ENCODE measurements at places on chromosomes 12 and 14.

GRCh38 chr14:64614166-64614565 lies 64.4 kb downstream of the PPP1R36 start:
- no peak for DNase-seq

- DNase-seq = peak; percentile 59
Observed at GRCh38 chr12:123043536-123044001, 63.1 kb downstream of the ARL6IP4 start.

- no peak for DNase-seq
Observed at GRCh38 chr12:92860521-92860920, 68.6 kb downstream of the EEA1 start.

- no peak for DNase-seq
Observed at GRCh38 chr14:104358528-104359300, 220.3 kb downstream of the KIF26A start.

GRCh38 chr12:127396734-127397133 lies 870.2 kb upstream of the TMEM132C start:
- no peak for DNase-seq

DNA sequence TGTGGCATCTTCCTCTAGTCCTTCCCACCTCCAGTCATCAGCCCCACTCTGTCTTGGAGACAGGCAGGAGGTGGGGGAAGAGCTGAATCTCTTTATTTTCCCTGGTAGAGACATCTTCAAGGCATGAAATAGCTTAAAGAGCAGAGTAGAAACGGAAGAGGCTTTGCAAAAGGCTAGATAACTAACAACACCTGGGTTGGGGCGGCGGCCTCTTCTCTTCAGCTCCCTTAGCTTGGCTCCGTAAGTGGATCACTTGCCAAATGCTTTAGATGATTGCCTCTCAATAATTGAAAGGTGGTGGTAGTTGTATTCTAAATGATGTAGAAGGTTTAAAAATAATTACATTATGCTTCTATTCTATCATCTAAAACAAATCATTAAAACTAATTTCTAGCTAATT lies 36.1 kb downstream of the SSPN start:
- DNase-seq = no peak

GRCh38 chr14:78455896-78456435 lies 285.8 kb downstream of the NRXN3 start:
- DNase-seq = no peak

DNA sequence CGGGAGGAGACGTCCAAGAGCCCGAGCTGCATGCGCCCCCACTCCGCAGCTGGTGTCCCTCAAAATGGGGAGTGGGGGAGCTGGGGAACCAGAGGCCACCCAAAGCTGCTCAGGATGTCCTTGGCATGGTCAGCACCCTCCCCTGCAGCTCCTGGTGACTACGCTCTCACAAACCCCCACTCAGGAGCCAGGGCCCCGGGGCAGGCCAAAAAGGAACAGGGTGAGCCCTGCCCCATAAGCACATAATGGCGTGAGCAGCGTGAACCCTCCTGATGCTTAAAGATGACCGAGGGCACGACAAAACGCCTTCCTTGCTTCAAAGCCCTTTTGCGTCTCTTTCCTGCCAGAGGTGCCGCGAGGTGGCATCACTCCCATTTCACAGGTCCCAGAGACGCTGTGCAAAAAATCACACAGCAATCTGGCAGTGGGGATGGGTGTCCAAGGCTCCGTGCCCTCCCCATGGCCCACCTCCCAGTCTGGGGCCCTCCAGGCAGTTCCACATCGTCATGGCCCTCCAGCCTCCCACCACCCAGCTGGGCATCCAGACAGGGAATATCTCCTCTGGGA lies 13.5 kb downstream of the NCOR2 start:
- DNase-seq = no peak

GRCh38 chr14:73153272-73153671 lies 17.0 kb downstream of the PSEN1 start:
- DNase-seq = no peak

GRCh38 chr14:75860561-75861160 lies 121.1 kb downstream of the TGFB3 start:
- DNase-seq = no peak

DNA sequence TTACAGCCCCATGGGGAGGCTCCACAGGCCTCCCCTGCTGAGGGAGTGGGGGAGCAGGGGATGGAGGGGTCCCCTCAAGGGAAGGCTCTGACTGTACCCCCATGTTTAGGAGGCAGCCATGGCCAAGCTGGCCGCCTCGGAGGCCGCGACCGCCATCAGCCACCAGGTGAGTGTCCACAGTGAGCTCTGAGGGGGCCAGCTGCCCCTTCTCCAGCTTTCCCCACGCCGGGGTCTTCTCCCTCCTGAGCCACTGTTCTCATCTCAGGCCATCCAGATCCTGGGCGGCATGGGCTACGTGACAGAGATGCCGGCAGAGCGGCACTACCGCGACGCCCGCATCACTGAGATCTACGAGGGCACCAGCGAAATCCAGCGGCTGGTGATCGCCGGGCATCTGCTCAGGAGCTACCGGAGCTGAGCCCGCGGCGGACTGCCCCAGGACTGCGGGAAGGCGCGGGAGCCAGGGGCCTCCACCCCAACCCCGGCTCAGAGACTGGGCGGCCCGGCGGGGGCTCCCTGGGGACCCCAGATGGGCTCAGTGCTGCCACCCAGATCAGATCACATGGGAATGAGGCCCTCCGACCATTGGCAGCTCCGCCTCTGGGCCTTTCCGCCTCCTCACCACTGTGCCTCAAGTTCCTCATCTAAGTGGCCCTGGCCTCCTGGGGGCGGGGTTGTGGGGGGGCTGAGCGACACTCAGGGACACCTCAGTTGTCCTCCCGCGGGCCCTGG lies 13.6 kb downstream of the ACADS start:
- no peak for DNase-seq

DNA sequence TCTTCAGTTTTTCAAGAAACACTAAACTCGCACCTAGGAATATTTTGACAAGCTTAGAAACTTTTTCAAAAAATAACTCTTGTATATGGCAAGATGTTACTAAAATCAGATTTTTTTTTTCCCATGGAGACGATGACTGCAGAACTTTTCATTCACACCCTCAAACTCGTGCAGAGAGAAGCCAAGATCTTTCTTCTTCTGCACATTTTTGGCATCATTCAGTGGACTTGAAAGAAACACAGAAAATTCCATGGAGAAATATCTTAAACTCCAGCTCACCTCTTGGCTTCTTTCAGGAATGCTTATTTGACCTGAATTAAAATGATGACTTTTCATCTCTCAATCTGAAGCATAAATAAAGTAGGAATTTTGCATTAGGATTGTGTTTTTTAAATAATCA lies 919.4 kb downstream of the NRXN3 start:
- DNase-seq = no peak

DNA sequence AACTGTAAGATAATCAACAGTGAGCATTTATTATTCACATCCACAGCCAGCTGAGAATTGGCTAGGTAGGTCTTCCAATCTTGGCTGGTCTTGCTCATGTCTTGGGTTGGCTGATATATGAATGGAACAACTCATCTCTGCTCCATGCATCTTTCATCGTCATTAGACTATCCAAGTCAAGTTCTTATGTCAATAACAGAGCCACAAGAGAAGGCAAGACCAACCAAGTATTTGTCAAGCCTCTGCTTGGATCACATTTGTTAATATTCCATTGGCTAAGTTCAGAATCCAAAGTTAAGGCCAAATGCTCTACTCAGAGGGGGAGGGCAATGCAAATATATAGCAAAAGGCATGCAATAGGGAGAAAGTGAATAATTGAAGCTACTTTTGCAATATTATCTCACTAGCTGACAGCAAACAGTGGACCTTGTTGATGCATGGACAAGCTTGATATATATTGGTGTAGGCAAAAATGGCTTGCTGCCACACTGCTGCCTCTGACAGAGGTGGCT lies 53.1 kb downstream of the WASHC3 start:
- DNase-seq = no peak

DNA sequence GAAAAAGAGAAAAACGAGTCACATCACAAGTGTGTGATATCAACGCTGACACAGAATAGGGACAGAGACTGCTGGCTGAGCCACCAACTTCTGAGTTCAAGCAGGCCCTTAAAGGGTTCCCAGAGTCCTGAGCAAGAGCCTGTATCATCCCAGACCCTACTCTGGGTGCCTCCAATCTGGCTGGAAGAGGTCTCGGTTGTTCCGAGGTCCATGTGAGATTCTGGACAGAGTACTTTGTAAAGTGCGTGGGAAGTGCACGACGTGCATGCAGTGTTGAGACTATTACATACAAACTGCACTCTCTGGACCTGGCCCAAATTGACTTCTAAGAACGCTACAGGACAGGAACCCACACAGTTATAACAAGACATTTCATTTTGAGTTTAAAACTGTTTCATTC lies 40.6 kb downstream of the MOK start:
- no peak for DNase-seq

- no peak for DNase-seq
Observed at GRCh38 chr12:129928643-129929042, 24.8 kb upstream of the TMEM132D start.

GRCh38 chr14:58725226-58725625 lies 87.5 kb downstream of the DACT1 start:
- DNase-seq = no peak

DNA sequence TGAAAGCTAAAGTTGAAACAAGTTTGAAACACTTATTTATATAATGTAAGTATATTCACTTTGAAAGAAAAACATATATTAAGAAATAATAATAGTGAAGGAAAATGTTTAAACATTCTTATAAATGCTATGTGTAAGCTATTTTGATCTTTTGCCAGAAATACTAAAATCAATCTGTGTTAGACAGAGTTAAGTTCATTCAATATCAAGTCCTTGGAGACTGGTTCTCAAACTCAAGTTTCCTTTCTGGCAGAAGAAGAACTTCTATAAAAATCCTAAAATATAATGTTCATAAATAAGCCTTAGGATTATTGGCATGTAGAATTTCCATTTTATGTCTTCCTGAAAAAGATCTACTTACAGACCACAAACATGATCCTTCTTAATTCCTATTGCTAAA lies 45.3 kb downstream of the TAOK3 start:
- DNase-seq = no peak

- no peak for DNase-seq
Observed at GRCh38 chr12:130875193-130875592, 3.3 kb downstream of the RAN start.

DNA sequence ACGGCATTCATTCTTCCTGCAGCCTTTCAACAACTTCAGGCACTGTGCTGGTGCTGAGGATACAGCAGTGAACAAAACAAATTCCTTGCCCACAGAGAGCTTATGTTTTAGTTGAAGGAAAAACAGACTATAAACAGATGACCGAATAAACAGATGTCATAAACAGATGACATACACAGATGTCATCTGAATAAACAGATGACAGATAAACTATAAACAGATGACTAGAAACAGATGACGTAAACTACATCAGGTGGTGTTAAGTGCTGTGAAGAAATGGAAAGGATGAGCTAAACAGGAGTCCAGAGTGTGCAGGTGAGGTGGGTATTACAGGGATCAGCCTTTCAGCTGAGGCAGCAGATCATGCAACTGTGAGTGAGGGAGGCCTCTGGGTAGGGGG lies 80.9 kb downstream of the FAR2 start:
- DNase-seq = no peak

DNA sequence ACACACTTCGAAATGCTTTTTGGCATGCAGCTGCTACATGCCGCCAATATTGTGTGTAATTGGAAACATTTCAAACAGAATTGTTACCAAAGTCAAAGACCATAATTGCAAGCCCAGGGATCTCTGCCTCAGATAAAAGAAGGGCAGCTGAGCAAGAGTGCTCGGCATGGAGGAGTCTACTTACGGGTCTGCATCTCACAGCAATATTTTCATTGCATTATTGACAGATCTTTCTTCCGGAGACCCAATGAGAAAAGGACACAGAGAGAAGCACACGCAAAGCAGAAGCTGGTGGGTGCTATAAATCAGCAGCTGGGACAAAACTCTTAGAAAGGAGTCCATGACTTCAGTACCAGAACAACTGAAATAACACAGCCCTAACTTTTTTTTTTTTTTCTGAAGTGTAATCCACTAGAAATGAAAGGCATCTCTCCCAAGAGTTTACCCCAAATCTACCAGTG lies 4.9 kb downstream of the PRICKLE1 start:
- DNase-seq = no peak

DNA sequence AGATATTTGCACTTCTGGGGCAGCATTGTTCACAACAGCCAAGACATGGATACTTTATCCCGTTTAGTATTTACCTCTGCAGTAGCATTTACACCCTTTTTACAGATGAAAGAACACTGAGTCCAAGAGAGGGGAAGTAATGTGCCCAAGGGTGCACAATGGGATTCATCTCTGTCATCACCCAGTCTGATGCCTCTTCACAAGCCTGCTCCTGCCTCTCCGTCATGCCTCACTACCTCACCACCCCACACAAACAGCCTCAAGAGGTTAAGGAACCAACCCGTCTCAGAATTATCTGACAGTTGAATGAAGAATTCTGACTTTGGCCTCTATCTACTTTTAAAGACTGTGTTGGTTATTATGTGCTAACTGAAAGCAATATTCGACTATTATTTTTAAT lies 368.4 kb downstream of the ATP23 start:
- DNase-seq = no peak

DNA sequence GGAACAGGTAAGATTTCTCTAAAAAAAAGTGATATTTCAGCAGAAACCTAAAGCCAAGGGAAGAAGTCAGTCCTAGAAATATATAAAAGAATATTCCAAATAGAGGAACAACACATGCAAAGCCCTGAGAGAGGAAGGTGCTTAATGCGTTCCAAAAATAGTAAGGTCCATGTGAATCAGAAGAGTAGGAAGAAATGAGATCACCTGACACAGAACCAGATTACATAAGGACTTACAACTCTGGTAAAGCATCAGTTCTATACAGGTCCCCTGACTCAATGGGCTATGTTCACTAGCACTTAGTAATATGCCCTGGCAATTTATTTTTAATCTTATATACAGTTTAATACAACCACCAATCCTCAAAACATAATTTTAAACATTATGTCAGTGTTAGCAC lies 30.0 kb downstream of the SENP1 start:
- no peak for DNase-seq

DNA sequence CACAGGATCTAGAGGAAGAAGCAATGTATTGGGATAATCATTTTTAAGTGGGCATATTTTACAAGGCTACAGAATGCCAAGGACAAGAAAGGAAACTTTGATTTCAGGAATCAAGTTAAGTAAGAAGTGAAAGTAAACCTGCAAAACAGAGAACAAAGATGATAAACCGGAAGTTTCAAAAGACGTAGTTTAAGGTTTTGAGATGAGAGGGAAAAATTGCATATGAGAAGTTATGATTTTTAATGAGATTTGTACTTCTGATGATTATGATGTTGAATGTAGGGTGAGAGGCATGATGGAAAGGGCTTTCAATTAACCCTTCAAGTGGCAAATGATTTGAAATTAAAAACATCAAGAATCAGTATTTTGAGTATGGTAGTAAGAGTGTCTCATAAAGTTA lies 134.9 kb downstream of the CAPZA3 start:
- no peak for DNase-seq
